ENCODE measurements at places on chromosomes 6 and 20.

DNA sequence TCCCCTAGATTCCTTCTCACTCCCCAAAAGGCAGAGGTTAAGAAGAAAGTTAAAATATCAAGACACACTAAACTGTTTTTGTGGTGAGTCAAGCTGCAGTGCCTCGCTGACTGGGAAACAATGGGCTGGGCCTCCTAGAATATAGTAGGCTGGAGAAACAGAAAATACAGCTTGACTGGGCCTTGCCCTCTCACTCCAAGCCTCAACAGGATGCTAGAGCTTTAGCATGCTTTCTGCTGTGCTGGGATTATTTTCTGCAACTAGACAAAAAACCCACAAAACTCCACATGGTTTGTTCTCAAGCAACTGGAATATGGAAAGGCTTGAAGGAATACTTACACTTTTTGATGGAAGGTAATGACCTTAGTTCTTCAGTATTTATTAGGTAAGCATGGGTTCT is 27.9 kb downstream of the FOXO3 start:
- no peak for DNase-seq

- no peak for DNase-seq
Observed at GRCh38 chr6:31180500-31180899, 10.0 kb upstream of the POU5F1 start.

GRCh38 chr20:49594143-49594930 is 26.4 kb upstream of the PTGIS start:
- DNase-seq = peak; percentile 61

GRCh38 chr6:30206799-30207618 is 6.2 kb downstream of the TRIM26 start:
- no peak for DNase-seq

DNA sequence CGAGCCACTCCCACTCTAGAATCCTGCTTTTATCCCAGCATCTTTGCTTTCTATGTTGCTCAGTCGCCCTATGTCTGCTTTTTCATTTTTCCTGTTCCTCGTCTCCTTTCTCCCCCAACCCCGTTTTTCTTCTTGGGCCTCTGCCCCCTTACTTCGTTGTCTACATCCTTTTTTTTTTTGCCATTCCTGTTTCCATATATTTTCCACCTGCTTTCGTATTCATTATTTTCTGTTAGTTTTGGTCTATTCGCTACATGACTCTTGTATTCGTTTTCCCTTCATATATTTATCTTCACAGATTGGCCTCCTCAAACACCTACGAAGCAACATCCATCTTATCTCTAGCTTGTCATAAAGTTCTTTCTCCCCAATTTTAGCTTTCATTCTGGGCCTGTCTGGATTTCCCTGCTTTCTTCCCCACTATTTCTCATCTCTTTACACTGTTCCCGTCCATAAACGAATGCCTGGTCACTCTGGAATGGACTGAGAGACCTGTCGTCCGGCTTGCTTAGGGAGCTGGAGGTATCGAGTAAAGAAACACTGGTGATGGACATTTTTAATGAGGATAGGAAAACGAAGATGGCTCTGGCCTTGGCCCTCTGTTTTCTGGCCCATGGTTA is 915 bp downstream of the PRRC2A start:
- no peak for DNase-seq

- DNase-seq = no peak
Observed at GRCh38 chr6:56435326-56435725, 187.9 kb upstream of the COL21A1 start.

DNA sequence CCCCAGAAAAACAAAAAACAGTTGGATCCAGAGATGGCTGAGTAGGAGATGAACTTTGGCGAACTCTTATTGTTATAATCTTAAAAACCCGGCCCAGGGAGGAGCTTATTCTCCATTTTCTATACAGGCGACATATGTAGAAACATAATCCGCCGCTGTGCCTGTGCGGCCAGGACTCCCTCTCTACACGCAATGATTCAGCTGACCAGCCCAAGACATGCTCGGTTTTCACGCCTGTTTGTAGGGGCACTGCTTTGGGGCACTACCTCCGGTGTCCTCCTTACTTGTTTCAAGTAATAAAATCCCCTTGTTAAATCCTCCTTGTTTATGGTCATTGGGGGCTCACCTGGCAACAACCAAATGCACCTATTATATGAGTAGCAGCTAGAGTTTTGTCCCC is 89.9 kb downstream of the SEL1L2 start:
- no peak for DNase-seq

GRCh38 chr6:16697437-16698161 is 63.7 kb downstream of the ATXN1 start:
- no peak for DNase-seq

DNA sequence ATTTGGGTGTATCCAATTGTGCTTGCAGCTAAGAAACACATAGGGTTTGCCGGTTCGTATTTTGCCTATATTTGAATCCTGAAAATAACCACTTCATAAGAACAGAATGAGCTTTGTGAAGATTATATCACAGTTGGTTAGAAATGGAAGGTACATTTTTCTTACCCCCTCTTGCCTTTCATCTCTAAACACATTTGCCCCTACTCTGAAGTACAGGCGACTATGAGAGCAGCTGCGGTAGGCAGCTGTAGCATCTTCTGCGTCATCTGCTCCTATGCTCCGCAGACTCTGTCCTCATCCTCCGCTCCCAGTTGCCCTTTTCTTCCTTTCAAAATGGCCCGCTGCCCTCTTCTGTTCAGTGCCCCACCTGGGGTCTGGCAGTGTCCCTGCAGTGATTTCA is 47.6 kb upstream of the REV3L start:
- DNase-seq = no peak

DNA sequence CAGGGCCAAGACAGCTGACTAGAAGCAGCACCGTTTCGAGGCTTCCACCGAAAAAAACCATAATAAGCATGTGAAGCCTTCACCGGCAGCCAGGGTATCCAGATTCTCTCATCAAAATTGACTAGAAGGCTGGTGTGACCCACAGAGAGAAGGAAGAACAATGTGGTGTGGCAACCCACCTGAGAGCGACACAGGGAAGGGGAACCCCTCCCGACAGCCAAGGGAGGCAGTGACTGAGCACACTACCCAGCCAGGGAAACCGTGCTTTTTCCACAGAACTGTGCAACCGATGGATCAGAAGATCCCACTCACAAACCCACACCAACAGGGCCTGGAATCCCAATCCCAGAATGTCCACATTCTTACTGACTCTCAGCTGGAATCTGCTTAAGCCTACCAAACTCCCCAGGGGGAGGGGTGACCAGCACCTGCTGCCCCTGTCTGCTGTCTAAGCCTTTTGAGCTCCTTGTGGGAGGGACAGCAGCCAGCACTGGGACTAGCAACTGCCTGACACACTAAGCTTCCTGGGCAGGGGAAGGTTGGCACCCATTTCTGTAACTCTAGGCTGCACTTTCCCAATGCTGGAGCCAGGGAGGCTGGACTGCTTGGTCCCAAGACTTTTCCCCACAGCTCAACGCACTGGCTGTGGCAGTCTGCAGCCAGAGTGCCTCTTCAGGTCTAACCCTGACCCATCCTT is 231.9 kb upstream of the FAM83B start:
- no peak for DNase-seq

- no peak for DNase-seq
Observed at GRCh38 chr6:27743787-27744186, 168.4 kb downstream of the OR2B2 start.

DNA sequence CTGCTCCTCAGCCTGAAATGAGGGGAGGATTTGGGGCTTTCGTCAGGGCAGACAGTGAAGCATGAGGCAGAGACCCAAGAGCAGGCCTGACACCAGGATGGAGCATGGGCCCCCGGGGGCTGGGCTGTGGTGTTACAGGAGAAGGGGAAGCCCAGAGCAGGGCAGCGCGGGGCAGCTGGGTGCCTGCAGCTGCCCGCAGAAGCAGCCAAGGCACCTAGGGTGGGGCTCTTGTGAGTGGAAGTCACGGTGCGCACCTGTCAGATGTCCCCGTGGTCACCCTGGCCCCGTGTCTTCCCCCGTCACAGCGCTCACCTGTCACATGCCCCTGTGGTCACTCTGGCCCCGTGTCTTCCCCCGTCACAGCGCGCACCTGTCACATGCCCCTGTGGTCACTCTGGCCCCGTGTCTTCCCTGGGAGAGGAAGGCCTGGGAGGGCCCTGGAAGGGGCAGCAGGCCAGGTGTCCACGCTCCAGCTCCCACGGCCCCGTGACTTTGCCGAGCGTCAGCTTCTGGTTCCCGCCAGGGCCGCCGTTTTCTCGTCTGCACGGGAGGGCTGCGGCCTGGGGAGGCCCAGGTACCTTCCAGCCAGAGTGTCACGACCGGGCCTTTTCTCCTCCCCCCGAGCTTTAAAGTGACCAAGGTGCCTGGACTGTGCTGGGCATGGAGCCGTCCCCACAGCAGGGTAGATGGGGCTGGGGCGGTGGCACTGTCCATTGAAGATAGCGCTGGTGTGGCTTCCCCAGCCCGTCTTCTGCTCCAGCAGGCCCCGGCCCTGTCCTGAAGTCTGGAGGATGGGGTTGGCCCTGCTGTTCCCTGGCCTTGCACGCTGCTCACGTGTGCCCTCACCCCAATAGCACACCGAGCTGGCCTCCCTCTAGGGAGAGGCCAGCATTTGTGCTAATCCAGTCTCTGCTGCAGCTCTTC is 9.4 kb downstream of the ARFGAP1 start:
- no peak for DNase-seq

- DNase-seq = no peak
Observed at GRCh38 chr20:21090111-21090618, 16.0 kb downstream of the LINC00237 start.

DNA sequence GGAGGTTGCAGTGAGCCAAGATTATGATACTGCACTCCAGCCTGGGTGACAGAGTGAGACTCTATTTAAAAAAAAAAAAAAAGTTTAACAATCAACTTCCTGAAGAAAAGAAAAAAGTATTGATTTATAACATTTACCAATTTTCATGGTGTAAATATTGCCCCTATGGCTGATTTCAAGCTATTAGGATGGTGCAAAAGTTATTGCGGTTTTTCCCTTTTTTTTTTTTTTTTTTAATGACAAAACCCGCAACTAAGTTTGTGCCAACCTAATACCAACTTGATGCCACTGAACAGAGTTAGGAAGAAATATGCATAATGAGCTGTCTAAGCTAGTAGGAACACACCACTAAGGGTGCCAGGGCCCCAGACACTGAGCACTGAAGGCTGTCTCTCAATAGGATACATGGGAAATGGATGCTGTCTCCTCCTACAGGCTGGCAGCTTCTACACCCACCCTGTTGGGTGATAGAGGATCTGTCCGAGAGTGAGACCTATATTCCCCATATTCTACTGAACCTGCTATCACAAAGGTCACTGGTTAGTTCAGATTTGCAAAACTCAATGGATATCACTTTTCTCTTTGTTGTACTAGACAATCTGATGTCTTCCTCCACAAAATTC is 6.5 kb upstream of the PERP start:
- DNase-seq = no peak

DNA sequence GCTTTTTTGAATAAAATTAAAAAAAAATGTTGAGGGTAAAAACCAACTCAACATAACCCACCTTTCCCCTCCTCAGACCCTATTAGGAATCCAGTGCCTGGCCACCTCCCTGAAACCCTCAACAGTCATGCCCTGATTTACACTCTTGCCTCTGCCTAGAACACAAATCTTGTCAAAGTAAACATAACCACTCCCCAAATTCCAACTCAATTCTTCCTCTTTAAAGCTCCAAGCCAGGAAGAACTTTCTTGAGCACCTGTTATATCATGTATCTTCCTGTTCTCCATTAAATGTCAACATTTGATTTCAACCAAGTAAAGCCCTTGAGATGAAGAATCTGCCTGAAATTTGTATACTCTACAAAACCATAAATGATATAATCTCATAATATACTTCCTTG is 198.0 kb upstream of the SHLD1 start:
- no peak for DNase-seq

- DNase-seq = no peak
Observed at GRCh38 chr6:11769244-11769643, 9.4 kb downstream of the ADTRP start.

DNA sequence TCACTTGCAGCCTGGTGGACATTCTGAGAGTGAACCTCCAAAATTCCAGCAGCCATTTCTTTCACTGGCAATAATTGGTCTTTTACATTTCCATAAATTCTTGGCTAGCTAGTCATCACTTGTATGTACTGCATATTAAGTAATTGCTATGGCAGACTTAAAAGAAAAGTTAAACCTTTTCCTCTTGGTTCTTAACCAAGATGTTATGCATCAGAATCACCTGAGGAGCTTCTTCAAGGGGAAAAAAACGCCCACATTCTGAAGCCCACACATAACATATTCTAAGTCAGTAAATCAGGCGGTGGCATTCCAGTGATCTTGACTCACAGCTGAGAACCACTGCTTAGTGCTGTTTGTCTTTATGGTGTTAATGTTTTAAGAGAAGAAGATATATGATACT is 37.0 kb downstream of the CDC40 start:
- no peak for DNase-seq

DNA sequence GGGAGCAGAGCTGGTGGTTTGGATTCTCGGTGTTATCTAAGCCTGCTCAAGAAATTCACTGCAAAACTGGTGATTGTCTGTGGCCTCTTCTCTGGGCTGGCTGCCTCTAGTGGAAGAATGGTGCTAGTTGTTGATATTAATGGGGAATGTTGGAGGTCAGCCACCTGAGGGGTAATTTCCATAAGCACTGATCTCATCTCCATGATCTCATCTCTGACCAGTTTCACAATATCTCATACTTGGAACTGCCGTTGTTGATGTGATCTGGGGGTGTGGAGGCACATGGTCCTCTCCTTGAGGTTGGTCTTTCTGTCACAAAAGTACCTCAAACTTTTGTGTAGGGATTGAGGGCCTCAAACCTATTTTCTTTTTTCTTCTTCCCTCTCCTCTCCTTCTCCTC is 102.6 kb downstream of the CD109 start:
- no peak for DNase-seq

GRCh38 chr6:160735523-160735922 is 33.5 kb downstream of the PLG start:
- no peak for DNase-seq

GRCh38 chr20:41616228-41616627 is 1.9 kb downstream of the CHD6 start:
- DNase-seq = no peak

DNA sequence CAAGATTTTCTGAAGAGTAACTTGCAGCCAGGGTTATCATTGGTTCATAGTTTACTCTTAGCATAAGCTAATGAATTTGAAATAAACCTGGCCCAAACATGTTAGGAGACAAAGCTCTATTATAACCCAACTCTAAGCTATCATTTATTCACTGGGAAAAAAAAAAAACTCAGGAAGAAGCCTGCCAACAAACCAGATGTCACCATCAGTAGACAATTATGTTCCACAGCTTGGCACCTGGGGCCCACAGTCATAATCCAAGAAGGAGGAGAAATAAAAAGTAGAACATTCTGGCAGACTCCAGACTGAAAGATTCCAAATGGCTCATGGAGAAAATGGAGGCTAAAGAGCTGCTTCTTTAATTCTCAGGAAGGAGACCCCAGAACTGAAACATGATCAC is 100.0 kb upstream of the CNR1 start:
- no peak for DNase-seq

GRCh38 chr6:16909658-16910360 is 148.5 kb upstream of the ATXN1 start:
- no peak for DNase-seq

DNA sequence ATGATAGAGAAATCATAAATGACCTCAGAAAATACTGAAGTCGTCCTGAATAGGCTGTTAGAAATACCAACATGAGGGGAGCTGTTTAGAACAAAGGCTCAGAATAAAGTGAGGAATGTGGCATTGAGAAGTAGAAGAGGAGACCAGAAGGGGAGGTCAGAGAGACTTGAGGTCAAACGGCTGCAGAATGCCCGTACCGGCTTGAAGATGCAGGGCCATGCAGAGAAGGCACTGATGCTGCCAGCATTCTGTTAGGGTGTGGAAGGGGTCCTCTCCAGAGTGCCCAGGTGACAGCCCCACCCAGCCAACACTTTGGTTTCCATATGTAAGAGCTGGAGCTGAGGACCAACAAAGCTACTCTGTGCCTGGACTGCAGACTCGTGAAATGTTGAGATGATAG is 570.9 kb downstream of the CDH26 start:
- DNase-seq = no peak

Data from activated gamma-delta T cell treated with anti-CD3 and anti-CD28 coated beads, Interleukin-2, amount 50 U/mL, for 16 hours (primary cell).